ENCODE measurements at places on chromosomes 2 and 18.

- peak; percentile 10 for DNase-seq
These were observed 429.2 kb downstream of the PID1 start for GRCh38 chr2:228841877-228842276.

DNA sequence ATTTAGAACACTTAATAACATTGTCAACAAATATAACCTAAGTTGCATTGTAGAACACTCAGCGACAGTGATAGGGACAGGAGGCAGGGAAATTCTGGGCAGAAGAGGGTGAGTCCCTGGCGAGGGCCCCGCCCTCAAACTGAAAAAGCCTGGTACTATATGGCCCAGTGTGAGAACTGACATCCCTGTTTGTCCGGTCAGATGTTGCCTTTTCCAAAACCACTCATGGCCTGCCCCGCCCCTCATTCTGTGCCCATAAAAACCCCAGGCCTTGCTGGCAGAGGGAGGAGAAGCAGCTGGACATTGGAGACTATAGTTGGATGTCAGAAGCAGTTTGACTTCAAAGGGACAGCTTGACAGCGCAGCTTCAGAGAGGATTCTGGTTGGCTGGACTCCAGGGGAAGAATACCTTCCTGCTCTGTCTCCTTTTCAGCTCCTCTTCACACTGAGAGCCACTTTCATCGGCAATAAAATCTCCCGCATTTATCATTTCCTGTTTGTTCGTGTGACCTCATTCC, 47.0 kb downstream of the FAM117B start:
- DNase-seq, result peak; percentile 10

- peak; percentile 17 for DNase-seq
These were observed 271.8 kb downstream of the NEDD4L start for GRCh38 chr18:58315739-58316215.

- DNase-seq, result peak; percentile 83
These were observed 136.9 kb upstream of the GATA6 start for GRCh38 chr18:22032392-22032961.

- DNase-seq, result no peak
These were observed 97.1 kb downstream of the SH3RF3 start for GRCh38 chr2:109226128-109226527.

GRCh38 chr2:43217228-43218154, 8.9 kb downstream of the ZFP36L2 start:
- no peak for DNase-seq

DNA sequence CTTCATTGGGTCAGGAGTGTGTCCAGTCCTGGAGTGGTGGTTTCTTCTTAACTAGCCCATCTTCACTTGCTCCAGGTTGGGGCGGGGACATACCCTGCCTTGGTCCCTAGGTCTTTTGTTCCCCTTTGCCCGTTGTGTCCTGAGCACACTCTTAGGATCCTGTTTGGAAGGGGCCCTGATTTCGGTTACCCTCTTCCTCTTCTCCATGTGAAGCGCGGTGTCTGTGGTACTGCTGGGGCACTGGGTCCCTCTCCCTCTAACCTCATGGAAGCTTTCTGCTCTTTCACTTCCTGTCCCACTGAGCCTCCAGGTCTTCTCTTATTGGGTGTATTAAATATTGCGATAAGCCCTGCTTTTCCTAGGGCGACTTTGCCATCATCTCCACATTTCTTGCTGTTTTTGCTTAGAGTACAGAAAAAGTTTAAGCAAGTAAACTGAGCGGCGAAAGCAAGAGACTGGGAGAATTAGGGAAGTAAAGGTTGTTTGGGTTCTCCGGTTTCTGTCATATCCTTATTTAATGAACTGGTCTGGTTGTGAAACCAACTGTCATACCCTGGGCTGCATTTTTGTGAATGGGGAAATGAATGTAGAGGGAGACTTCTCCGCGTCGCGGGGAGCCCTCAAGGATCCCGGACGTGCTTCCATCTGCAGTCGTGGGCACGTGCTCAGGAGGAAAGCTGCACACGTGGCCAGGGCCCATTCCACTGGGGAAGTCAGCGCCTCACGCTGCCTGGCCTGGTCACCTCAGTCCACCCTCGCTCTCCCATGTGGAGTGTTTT, 73.8 kb upstream of the B3GNT7 start:
- no peak for DNase-seq

GRCh38 chr2:82224301-82224940, 1919.9 kb upstream of the LRRTM1 start:
- no peak for DNase-seq

DNA sequence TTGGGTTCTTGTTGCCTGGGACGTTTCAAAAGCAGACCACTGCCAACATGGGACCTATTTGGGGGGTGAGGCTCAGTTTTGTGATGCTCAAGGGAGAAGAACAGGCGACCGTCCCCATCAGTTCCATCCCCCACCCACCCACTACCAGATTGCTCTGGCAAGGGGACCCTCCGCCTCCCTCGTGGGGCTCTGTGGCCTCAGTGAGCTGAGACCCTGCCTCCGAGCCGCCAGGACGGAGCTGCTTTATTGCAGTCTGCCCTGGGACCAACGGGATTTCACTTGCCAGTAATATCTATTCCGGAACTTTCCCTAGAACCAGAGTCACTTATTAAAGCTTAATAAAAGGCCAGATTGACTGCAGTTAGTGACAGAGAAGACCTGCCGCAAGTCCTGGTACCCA, 146.3 kb downstream of the KLHL29 start:
- DNase-seq, result no peak

GRCh38 chr2:160703648-160704585, 210.3 kb upstream of the RBMS1 start:
- no peak for DNase-seq

DNA sequence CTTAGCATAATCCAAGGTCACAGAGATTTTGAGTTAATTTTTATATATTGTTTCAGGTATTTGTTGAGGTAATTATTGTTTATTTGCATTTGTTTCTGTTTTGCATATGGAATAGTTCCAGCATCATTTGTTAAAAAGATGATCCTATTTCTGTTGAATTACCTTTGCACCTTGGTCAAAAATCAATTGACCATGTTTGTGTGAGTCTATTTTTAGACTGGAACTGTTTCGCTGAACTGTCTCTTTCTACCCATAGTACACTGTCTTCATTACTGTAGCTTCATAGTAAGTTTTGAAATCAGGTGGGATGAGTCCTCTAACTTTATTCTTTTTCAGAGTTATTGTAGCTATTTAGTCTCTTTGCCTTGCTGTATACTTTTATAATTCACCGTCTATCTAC, 28.9 kb upstream of the RAMP1 start:
- DNase-seq, result no peak

GRCh38 chr18:11663439-11664029, 25.5 kb upstream of the GNAL start:
- DNase-seq, result no peak

- DNase-seq, result no peak
These were observed 745 bp upstream of the BZW1 start for GRCh38 chr2:200810998-200811332.

GRCh38 chr2:4507661-4508060, 804.3 kb downstream of the DCDC2C start:
- no peak for DNase-seq

- DNase-seq, result peak; percentile 77
These were observed 61.9 kb upstream of the CREB1 start for GRCh38 chr2:207467716-207468347.

GRCh38 chr2:48227617-48228344, 302.2 kb upstream of the STON1 start:
- DNase-seq, result no peak

GRCh38 chr18:55354795-55355194, 233.2 kb downstream of the TCF4 start:
- DNase-seq, result no peak

DNA sequence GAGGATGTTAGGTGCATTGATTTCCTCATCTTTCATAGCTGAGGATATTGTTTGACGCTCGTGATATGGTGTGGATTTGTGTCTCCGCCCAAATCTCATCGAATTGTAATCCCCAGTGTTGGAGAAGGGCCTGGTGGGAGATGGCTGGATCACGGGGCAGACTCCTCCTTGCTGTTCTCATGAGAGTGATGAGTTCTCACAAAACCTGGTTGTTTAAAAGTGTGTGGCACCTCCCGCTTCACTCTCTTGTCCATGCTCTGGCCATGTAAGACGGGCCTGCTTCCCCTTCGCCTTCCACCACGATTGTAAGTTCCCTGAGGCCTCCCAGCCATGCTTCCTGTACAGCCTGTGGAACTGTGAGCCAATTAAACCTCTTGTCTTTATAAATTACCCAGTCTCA, 28.4 kb upstream of the GPC1 start:
- no peak for DNase-seq

GRCh38 chr2:135043345-135043744, 3.9 kb downstream of the MAP3K19 start:
- no peak for DNase-seq

GRCh38 chr2:43266711-43267111, 40.3 kb upstream of the ZFP36L2 start:
- DNase-seq, result no peak

DNA sequence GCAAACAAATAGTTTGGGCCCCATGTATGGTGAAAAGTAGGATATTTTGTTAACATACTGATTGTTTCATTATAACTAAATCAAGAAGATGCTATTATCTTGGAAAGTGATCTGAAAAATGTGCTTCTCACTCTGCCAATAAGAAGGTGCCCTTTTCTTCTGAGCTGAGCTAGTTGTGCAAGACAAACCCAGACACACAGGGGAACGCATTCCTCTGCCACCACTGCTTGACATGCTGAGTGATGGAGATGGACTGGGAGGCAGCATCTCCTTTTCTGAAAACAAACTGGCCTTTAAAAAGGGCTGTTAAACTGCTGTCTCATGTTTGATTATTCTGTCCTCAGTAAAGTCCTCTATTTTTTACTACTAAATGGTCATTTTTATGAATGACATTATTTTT, 1989.9 kb upstream of the CELF4 start:
- DNase-seq, result no peak

DNA sequence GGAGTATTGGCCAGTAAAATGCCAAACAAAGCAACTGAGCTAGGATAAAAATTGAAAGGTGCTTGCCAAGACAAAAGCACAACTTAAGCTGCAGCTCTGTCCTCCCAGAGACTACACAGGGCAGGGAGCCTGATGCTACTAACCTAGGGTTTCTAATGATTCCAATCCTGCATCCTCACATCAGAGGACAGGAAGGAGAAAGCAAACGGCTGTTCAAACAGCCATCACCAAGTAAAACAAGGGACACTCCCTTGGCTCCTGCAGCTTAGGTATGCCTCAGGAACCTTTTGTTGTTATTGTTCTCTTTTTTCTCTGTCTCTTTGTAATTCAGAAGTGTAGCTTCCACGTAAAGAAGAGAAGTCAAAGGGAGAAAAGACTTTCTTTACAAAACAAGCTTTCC, 99.5 kb downstream of the TCF4 start:
- DNase-seq, result no peak

DNA sequence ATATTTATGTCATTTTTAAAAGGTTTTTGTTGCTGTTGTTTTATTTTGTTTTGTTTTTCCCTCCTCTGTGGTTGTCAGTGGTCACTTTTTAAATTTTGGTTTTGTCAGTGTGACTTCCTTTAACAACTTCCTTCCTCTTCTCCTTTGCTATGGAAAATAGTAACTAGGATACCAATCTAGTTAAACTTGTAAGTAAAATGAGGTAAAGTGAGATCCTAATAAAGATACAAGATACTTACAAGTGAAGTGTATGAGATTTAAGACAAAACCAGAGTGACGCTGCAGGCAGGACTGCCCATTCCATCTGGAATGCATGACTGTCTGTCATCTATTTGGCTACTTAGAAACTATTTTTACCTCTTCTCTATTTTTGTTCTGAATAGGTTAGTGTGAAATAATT, 30.6 kb upstream of the CREB1 start:
- no peak for DNase-seq

- no peak for DNase-seq
These were observed 452.1 kb upstream of the ST6GAL2 start for GRCh38 chr2:107338059-107338458.

- no peak for DNase-seq
These were observed 18.6 kb downstream of the VRK2 start for GRCh38 chr2:58065248-58065647.

DNA sequence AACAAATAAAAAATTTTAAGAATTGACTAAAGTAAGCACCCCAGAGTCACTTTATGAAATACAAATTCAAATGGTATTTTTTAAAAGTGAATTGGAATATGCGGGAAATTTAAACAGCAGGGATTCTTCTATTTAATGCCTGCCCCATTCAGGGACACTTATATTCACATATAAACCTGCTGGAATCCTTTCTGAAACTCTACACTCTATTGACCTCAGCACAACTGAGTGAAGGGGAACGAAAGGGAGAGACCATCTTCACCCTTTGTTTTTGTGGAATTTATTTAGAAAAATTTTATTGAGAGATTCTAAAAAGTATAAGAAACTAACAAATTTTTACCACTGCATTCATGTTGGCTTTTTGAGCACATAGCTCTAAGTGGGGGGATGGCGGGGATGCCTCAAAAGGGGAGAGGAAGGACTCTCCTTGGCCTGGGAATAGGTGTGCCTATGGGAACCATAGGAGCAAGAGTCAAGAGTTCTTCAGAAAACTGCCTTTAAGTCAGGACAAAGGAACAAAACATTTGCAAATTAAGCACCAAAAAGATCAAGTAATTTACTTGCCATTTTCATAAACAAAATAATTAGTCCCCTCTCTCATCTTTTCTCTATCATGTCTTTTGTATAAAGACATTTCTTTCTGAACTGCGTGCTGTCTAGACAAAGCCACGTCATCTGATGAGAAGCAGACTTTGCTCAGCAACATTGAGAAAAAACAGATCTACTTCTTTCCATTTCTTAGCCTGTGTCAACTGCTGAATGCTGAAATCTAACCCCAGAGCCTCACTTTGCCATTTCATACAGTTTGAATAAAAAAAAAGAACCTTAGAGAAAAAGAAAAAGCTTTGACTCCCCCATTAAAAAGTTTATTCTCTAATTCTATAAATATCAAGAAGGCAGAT, 21.6 kb upstream of the FLACC1 start:
- no peak for DNase-seq

DNA sequence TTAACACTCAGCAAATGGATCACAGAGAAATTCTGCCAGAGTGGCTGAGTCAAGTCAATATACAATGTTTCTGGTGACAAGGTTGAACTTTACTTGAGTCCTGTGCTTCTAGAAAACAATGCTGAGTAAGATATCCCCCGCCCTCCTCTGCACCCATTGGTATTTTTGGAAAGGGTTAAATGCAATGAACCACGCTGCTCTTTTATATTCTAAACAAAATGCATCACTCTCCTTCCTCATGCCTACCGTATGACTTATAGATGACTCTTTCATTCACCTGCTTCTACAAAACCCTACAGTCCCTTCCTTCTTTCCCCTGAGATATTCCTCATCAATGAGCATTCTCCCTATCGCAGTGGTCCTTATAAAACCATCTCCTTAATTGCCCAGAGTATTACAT, 168.8 kb downstream of the TXNL1 start:
- no peak for DNase-seq

- no peak for DNase-seq
These were observed 75.2 kb downstream of the COBLL1 start for GRCh38 chr2:164766216-164766953.

DNA sequence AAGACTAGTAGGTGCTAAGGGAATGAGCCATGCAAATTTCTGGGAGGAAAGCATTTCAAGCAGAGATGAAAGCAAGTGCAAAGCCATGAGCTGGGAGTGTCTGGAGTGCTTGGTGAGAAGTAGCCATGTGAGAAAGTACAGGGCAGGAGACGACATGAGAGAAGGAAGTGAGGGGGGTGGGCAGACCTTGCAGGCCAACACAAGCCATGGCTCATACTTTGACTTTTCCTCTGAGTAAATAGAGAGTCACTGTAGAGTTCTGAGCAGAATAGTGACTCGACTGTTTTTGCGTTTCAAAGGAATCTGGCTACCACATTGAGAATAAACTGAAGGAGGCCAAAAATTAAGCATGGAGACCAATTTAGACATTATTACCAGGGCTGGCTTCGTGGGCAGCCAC, 42.2 kb downstream of the SCN2A start:
- no peak for DNase-seq

Data from ELR (cell line).